ENCODE measurements at places on chromosomes 3 and 15.

GRCh38 chr15:97014001-97014400, 683.5 kb downstream of the NR2F2 start:
- no peak for DNase-seq

DNA sequence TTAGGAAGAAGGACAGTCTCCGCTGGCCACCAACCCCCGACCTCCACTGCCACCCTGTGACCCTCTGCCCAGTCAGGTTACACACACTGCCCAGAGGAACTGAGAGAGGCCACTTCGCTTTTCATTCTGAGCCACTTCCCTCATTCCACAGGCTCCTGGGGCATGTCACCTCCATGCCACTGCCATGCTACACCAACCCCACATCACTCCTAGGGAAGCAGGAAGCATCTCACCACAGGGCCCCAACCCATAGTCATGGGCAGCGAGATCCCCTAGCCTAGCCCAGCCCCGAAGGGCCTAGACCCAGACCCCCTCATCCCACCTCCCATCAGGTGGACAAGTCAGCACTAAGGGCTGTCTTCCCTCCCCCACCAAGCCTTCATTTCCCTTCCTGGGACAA, 1.4 kb downstream of the PLCB2 start:
- no peak for DNase-seq

DNA sequence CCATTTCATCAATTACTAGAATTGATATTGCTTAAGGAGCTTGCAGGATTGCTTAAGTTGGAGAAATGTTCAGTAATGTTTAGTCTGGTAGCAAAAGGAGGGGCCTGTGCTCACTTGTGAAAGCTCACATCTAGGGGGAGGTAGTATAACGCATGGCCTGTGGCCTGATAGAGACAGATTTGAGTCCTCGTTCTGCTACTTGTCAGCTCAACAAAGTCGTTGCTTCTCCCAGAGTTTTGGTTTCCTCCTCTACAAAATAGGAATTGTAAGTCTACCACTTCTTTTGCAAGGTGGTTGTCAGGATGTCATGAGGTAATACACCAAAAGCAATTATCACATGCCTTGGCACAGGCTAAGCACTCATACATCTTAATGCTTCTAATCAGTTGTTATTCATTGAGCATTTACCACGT, 1.3 kb downstream of the ST3GAL6 start:
- DNase-seq: no peak

- no peak for DNase-seq
Observed at GRCh38 chr15:69880571-69881301, 217.0 kb downstream of the TLE3 start.

DNA sequence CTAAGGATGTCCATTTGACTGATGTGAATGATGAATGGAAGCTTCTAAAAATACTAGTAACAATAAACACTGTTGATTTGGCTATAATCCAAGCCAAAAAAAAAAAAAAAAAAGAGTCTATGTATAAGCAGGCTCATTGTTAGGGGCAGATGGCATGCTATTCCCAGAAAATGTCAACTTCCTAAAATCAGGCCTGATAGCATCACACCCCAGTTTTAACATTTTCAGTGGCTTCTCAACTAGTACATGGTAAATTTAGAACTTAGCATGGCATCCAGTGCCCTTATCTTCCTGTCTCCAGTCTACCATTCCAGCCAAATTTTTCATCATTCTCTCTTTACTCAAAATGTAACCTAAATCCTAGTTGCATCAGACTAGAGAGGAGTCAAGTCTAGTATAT, 288.2 kb upstream of the ZNF385D start:
- no peak for DNase-seq

GRCh38 chr3:32371461-32372212, 20.0 kb upstream of the CMTM7 start:
- DNase-seq: no peak

GRCh38 chr3:157573780-157574378, 70.7 kb upstream of the VEPH1 start:
- DNase-seq: no peak
